ENCODE measurements at places on chromosomes 3 and 15.
A peak's percentile ranks its signal among the peaks of the same experiment; 100 is the strongest.

- no peak for DNase-seq
These were observed 127.3 kb downstream of the IGF1R start for GRCh38 chr15:98775498-98776230.

GRCh38 chr15:85141726-85142125 is 160.1 kb downstream of the PDE8A start:
- DNase-seq: no peak

DNA sequence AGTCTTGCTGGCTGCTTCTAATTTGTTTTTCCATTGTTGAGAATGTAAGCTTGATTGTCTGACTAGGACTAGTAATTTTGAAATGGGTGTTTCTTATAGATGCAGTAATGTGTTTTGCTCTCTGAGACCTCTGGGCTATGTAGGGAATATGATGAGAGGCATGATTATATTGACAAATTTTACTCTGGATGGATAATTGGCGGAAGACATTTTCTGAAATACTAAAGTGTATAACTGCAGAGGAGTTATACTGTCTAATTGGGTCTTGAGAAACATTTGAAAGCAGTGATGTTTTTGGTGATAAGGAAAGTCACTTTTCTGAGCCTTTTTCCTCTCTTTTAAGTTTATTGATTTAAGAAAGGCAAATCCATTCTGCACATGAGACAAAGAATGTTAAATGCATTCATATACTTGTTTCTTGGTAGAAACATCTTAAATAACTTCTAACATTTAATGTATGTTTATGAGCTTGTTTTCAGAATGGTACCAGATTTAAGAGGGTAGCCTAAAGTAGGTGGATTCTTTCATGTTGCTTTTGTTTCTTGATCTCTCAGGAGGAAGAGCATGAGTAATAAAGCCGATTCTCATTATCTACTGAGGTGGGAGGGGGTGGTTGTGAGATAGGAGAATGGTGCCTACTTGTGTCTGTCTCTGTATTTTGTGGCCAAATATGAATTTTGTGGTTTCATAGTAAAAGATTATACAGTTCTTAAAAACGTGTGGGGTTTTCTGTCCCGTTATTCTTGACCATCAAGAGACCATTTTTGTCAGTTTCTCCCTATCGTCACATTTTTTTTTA is 2.0 kb downstream of the ATP2C1 start:
- DNase-seq: no peak

DNA sequence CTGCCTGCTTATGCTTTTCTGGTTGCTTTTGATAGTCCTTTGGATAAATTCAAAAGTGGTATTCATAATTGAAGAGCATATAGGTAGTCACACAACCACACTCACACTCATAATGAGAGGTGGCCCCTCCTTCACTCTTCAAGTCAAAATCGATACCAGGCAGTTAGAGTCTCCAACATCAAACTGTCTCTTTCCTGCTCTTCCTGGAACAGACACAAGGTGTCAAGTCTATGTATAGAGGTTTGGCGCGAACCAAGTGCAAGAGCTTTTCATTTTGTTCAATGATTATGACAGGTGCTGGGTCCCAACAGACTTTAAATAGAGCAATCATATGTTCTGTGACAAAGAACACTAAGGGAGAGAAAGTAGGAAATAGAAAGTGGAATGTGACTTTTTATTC is 29.9 kb upstream of the RGMA start:
- no peak for DNase-seq

DNA sequence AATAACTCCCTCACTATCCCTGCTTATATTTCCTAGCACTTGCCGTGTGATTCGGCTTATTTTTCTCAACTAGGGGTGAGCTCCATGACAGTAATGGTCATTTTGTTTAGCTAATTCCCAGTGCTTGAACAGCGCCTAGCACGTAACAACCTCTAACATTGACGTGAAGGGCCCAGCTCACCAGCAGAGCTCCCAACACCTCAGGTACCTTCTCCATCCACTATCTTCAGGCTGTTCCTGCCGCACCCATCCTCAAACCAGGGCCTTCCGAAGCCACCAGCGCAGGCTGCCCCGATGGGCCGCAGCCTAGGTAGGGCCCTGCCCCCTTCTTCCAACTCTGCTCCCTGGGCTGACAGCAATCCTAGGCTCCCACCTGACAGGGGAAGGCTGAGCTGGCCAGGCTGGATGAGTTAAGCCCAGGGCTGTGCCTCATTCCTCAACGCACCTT is 751 bp upstream of the RPS17 start:
- DNase-seq: peak; percentile 55

DNA sequence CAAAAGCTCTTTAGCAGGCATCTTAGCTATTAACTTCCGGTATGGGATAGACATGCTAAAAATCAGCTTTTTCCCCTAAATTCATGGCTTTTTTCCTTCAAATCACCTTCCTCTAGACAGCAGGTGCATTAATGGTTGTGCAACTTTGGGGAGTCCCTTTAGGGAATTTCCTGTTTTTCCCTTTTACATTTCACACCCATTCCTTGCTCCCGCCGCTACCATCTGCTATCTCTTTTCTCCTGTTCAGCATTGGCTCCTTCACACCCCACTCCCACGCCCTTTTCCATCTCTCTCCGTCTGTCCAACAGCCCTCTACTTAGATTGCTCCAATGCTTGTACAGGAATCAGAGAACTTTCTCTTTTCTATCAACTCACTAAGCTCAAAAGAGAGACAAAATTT is 43.4 kb downstream of the FEZF2 start:
- no peak for DNase-seq

GRCh38 chr3:157274644-157275137 is 114.7 kb upstream of the CCNL1 start:
- DNase-seq: peak; percentile 77

DNA sequence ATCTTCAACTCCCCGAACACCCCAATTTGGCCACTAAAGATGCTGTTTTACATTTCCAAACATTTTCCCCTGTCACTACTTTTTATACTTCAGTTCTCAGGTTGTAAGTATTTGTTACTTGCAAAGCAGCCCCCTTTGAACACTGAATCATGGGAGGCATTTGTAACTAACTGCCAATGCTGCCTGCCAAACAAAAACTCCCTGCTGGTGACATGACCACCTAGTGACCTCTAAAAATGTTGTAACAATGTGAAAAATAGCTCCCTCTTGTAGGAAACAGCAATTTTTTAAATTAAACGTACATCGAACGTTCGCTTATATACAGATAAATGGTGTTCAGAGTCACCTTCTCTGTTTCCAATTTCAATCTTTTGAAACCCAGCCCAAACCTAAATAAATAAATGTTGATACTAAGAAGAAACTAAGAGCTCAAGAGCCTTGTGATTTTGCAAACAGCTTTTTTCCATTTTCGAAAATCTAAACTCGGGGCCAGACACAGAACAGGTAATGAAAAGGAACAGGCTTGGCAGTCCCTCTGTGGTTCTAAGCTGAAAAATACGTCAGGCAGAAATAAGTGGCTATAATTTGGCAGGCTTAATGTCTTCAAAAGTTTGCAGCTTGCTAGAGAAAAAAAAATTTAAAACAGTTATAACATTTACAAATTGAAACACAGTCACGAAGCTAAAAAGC is 268.6 kb upstream of the WNT5A start:
- DNase-seq: no peak

DNA sequence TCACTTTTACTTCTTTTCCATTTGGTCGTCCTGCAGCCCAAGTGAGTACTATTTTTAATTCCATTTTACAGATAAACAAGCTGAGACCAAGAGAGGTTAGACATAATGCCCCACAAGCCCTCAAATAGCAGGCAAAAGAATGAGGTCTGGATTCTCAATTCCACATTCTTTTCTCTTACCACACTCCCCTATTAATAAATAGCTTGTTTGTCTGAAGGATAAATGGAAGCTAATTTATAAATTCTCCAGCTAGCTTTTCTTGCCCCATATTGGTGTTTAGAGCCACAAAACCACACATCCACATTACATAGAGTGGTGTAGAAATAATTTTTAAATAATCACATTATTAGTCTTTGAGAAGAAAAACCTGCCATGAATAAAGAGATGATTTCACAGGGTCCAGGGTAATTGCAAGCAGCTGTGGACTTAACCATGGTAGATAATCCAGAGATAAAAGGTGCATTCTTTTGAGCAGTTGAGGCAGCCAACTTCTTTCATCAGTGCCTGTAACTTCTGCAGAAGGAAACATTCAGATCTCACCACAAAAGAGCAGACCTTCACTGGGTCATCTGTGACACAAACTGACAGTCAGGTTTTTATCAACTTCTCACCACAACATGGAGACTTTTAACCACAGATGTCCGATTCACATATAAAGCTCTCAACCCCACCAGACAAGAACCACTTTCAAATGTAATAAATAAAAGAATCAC is 313.4 kb upstream of the STT3B start:
- no peak for DNase-seq

GRCh38 chr3:159950156-159950898 is 38.3 kb upstream of the IL12A start:
- no peak for DNase-seq

GRCh38 chr3:195543500-195544229 is 540 bp upstream of the PPP1R2 start:
- peak; percentile 50 for DNase-seq

DNA sequence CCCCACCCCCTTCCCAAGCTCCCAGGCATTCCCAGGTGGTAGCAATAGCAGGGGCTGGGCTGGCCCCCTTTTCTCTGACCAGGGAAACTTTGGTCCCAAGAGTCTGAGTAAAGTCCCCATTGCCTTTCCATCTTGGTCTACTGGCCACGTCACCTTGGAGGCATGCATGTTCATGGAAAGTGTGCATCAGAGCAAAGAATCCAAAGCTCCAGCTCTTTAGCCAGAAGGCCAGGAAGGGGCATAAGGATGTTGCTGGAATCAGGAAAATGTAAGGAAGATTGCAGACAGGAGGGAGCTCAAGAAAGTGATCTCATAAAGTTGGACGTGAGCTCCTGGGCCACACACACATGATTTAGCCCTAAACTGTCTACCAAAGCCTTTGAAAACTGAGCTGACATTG is 63.6 kb downstream of the KBTBD12 start:
- no peak for DNase-seq

DNA sequence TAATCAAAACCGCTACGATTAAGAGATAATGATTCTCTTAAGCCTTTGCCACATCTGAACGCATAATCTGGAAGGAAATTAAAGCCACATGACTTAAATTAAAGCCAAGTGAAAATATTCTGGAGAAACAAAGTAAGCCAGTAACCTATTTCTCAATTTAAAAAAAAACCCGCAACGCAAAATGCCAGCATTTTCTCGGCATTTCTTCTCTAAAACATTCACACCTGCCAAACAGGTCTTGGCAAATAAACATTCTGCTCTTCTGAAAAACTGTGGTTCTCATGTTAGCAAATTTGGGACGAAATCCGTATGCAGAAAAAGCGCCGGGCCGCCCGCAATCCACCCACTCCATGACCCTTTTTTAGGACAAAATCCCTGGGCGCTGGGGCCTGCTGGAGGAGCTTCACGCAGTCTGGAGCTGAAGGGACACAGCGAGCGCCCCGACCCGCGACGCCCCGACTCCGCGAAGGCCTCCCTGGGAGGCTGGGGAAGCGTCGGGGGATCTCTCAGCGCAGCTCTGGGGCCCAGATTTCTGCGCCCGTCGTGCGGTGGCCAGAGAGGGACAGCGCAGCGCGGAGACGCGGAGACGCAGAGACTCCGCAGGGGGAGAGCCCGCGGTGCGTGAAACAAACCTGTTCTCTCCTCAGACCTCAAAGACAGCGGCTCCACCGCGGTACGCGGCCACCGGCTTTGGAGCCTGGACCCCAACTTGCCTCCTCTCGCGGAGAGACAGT is 471 bp downstream of the NKIRAS1 start:
- DNase-seq: no peak

GRCh38 chr15:66860844-66861243 is 158.8 kb downstream of the SMAD6 start:
- DNase-seq: no peak

DNA sequence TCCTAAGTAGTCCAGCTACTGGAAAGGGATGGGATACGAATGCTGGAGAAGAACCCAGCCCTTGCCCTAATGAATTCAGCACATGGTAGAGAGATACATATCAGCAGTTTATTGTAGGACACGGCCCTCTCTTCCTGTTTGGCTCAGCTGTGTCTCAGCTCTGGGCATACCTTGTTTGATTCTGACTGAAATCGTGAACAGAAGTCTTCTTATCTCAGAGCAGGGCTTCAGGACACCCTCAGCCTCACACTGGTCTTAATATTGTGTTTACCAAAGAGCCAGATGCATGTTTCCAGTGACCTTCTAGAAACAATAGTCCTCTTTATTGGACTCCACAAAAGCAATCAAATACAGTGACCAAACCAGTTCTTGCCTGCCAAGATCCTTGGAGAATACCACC is 54.7 kb downstream of the FAM174B start:
- DNase-seq: no peak
